ENCODE measurements at places on chromosomes 3 and 15.

DNA sequence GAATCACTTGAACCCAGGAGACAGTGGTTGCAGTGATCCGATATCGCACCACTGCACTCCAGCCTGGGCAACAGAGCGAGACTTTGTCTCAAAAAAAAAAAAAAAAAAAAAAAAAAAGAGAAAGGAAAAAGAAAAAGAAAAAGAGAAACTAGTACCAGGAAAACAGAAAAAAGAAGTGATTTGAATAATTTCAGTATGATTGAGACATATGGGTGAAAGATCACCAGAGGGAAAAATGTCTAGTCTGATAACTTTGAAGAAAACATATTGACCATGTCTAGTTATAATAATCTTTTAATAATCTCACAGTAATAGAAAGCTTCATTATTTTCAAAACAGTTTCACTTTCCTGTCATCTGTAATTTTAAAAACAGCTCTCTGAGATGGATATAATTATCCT, 16.4 kb downstream of the TGFBR2 start:
- DNase-seq = no peak

DNA sequence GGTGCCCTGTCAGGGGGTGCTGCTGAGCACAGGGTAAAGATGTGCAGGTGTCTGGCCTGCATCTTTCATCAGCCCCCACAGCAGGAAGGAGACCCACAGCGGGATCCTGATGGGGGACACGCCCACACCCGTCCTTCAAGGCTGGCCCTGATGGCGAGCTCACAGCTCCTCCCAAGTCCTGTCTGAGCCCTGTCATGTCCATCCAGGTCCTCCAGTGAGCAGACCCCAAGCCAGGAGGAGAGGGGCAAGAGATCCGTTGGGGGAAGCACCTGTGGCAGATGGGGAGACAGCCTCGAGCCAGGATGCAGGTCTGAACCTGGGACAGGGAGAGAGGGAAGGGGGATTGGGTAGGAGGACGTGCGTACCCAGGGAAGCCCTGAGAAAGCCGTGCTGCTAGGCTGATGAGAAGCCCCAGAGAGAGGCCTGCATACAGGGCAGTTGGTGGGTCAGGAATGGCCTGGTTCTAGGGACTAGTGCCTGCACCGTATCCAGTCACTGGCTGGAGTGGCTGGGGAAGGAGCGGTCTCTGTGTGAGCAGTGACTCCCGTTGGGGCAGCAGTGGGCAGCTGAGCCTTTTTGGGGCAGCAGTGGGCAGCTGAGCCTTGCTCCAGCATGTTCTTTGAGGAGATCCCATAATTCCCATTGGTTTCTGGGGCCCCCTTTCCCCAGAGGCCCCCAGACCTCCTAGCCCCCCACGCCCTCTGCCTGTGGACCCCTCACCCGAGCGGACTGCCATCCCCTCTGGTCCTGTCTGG, 133.3 kb upstream of the MEF2A start:
- DNase-seq = no peak

GRCh38 chr15:98292442-98293240, 332.1 kb downstream of the ARRDC4 start:
- DNase-seq = peak; percentile 27

DNA sequence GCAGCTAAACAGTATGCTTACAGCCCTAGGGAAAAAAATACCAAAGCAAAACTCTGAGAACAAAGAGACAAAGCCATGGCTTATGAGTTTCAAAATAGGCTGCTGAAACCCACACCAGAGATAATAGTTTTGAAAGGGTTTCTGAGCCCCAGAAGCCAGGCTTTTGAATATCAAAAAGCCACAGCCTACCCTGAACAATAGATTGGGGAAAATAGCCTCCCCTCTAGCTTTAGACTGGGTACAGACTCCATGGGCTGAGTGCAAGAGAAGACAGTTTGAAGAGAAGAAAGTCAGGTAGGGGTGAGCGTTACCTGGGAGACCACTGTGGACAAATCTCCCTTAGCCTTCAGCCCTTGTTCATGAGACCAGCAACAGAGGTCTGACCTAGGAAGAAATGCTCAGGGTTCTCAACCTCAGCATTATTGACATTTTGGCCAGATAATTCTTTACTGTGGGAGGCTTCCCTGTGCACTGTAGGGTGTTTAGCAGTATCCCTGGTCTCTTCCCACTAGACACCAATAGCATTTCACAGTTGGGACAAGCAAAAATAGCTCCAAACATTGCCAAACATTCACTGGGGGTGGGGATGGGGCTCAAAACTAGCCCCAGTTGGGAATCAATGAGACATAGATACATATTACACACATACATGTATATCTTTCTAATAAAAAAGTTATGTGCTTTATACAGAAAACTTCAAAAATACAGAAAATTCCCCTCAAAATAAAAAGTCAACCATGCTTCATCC, 11.6 kb upstream of the TAFA4 start:
- DNase-seq = peak; percentile 24

GRCh38 chr3:147301781-147302180, 104.6 kb downstream of the ZIC4 start:
- DNase-seq = no peak

- DNase-seq = no peak
Observed at GRCh38 chr3:69738859-69739203, 433 bp upstream of the MITF start.

GRCh38 chr3:44511238-44511566, 33.7 kb upstream of the ZNF445 start:
- peak; percentile 46 for DNase-seq

GRCh38 chr15:58522391-58522790, 90.6 kb downstream of the LIPC start:
- no peak for DNase-seq

DNA sequence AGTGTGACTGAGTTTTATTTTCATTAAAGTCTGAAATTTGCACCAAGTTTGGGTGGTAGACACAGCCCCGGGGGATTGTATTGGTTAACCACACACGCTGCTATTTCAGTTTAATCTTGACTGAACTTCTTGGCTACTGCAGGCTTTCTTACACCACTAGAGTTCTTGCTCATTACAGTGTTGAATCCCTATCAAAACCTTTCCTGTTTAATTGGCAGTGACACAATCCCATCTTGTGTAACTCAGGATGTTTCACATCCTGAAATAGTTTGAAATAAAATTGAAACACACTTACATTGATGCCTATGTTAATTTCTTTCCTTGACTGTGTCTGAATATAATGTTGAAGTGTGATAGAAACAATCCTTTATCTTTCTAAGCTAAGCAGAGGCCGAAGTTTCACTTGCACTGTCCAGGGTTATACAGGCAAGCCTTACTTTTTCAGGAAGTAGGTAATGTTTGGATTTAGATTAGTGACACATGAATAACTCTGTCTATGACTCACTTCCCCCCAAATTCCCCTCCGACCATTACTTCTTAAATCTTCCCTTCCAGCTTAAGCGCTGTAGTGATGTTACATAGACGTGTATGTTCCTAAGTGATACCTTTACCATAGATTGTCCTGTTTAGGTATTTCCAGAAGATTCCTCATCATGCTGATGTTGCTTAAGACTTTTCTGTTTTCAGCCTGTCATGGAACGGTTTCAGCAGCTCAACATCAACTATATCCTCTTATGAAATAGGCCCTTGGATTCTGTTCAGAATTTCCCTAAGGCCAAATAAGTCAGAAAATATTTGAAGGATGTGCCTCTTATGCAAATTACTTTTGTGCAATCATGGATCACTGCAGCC, 16.8 kb downstream of the ATG7 start:
- peak; percentile 23 for DNase-seq

- no peak for DNase-seq
Observed at GRCh38 chr3:140500473-140500872, 177.4 kb upstream of the TRIM42 start.

GRCh38 chr3:57179580-57180410, 14.6 kb upstream of the IL17RD start:
- DNase-seq = peak; percentile 14

DNA sequence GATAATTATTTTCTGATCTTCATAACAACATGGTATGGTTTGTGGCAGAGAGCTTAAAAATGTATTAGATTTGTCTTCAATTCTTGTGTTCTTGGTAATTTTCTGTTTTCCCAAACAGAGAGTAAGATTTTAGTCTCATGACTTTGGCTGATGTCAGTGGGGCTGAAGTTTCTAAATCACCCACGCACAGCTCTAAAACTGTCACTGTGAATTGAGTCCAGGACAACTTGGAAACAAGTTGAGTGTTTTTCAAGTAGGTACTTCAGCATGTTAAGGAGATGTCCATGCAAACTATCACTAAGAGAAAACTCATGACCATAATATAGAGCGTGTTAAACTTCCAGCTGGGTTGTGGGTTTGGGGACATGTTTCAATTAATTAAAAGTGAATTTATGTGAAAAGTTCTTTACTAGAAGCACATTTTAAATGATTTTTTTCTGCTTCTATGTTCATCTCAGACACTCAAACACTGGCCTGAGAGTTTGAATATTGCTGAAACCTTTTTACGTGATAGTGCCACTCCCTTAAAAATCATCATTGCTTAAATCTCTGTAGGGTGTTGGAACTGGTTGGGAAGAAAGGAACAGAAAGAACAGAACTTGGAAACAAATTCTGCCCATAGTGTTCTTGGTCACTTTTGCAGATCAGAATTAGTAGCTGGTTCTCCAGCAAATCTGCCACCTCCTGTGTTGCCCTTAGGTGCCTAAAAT, 89.8 kb downstream of the KLHL25 start:
- no peak for DNase-seq

DNA sequence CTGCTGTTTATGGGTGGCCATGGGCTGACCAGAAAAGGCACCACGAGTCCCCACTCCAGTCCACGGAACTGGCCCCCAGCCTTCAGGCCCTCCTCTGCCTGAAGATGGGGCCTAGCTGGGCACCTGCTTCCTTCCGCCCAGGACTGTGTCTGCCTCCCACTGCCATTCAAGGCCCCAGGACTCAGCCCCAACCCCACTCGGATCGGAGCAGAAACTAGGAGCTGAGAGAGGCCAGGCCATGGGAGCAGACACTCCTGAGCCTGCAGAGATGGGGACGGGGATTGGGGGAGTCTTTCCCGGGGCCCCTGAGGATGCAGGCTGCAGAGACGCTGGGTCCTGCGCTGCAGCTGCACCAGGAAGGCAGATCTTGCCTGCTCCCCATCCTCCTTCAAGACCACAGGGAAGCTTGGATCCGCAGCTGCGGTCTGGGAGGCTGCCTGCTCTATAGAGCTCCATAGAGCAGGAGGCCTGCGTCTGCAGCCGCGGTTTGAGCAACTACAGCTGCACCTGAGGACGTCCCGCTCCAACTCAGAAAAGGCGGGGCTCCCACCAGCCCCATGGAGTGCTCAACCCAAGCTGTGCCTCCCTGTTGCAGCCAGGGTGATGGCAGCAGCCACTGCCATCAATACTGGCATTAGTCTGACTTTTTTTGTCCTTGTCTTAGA, 383.9 kb upstream of the TMCO5A start:
- DNase-seq = no peak

DNA sequence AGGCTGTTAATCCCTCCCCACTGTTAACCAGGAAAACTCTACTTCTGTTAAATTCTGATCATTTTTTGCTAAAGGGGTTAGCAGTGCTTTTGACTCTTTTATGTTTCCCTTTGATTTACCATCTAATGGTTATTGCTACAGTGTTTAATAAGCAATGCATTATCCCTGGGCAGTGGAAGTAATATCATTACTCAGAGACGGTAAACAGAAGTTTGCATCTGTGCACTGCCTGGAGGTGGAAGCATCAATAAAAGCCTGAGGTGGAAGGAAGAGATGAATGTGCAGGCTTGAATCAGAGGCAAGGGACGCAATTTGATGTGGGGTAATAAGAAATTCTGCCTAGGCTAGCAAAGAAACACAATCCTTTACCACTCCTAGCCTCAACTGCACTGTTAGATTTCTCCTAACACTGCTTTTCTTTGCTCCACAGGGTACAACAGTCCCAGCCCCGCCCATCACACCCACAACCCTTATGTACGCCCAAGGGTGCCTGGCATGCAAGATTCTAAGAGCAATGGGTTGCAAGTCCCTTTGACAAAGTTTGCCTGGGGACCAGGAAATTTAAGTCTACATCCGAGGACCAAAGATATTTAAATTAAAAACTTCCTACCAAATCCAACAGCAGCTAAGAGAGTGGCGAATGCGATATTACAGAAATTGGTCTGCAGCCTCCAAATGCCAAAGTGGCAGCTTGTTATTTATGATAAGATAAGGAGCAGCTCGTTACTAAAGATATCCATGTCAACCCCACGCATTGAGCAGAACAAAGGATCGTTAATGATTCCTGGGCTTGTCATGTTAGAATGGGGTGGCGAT, 261.4 kb downstream of the FHIT start:
- no peak for DNase-seq

DNA sequence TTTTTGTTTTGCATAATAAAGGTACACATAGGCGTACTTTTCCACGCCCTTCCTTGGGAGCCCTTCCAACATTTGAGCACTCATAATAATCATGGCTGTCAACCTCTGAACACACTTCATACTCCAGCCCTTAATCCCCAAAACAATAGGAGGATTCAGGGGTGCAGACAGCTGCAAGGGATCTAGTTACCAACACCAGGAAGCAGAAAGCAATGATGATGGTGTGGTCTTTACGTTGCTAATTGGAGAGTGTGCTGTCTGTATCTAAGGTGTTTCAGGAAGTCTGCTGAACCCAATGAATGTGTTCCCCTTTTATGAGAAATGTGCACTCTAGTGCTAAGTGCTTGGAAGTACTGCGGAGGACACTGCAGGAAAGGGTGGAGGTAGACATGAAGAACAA, 60.3 kb upstream of the PDZRN3 start:
- DNase-seq = no peak

DNA sequence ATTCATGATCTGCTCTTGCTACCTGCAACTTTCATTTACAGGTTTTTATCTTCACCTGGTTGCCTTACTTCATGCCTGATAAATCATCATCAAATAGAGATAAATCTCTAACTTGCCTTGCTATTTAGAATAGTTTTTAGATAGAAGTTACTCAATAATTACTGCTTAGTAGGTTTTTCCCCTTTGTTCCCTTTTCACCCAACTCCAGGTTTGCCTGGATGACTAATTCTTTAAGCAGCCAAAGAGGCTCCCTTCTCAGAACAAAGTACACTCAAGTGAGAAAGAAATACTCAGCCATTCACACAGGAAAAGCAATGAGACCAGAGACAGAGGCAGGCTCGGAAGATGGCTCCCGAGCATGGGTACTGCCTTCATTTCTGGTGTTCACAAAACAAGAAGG, 268.1 kb upstream of the CRBN start:
- DNase-seq = no peak
